CD4-positive, alpha-beta T cell treated with Interleukin-1 beta for 1 hour (primary cell): ENCODE measurements at places on chromosomes 4 and X.

DNA sequence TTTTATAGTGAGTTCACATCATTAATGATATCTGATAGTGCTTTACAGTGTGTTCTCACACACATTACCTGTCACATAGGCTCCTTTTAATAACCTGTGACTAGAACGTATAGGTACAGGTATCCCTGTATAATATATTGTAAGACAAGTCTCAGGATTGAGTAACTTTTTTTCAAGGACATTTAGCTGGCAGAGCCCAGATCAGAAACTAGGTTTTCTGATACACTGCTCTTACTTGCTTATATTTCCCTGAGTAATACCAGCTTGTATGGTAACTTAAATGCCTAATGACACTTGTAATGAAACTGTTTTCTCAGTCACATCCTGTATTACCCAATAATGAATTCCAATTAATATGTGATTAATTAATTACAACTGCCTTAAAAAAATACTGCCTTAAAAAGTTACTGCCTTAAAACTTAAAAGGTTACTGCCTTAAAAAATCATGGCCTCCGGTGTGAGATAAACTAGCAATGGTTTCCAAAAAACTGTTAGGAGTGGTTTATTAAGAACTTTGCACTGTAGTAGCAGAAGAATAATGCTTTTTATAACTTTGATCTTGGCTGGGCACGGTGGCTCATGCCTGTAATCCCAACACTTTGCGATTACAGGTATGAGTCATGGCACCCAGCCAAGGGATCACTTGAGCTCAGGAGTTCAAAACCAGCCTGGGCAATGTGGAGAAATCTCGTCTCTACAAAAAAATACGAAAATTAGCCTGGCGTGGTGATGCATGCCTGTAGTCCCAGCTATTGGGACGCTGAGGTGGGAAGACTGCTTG is 11.9 kb downstream of the COPS4 start:
- no peak for DNase-seq

DNA sequence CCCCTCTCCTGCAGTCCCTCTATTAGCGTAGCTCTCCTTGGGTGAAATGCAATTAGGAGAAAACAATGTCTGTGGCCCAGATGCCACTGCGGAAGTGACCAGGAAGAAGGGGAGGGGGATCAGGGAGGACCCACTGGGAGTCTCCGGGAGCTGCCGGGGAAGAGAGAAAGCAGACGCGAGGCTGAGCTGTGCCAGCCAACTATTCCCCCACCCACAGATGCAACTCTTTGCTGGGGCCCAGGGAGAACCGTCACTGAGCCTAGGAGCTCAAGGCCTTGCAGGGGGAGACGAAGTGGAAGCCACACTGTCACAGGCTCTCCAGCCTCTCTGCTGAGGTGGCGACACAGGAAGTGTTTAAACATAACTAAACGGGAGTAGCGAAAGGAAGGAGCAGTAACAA is 149.2 kb downstream of the BCOR start:
- no peak for DNase-seq

- no peak for DNase-seq
These were observed 466.1 kb upstream of the GRID2 start for GRCh38 chr4:91837608-91838029.

DNA sequence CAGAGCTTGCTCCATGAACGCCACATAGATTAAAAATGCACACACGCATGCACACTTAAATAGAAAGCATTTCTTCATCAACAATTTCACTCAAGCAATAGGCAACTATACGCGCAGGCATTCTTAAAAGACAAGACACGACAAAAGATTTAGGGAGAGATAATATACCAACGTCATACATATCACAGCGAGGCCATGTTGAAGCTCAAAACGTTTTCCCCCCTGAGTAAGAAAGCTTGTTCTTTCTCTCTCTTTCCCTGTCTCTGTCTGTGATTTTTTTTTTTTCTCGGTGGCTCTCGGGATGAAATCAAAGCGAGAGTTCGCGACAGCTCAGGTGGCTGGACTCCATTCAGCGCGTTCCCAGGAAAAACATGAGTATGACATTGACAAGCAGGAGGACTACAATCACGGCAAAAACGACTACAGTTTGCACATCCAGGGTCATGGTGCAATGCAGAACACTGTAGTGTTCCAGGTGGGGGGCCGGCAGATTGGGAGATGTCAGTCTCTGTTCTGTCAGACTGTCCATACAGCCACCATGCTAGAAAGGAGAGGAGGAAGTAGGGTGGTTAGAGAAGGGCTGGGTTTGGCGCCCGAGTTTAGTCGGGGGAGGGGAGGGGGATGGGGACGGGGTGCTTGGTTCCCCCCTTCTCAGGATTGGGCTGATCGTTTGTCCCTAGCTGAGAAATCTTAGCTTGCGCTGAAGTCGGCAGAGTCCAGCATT is 30.7 kb downstream of the ARHGEF9 start:
- peak; percentile 31 for DNase-seq

DNA sequence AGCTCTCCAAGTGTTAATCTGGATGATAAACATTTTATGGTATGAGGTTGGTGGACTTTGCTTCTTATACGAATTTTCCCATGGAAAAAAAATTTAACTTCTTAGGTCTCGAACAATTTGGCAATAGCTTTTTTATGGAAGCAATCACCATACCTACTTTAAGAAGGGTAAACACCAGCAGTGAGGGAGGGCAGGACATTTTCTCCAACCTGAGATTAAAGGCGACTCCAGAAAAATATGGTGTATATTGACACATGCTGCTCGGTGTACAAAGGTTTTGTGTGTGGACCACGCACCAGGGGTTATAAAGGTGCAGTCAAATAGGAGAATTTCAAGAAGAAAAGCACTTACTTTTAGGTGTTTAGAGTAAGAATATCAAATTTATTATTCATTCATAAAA is 34.2 kb upstream of the SULT1E1 start:
- no peak for DNase-seq

GRCh38 chrX:13263560-13264251 is 56.1 kb downstream of the ATXN3L start:
- no peak for DNase-seq

DNA sequence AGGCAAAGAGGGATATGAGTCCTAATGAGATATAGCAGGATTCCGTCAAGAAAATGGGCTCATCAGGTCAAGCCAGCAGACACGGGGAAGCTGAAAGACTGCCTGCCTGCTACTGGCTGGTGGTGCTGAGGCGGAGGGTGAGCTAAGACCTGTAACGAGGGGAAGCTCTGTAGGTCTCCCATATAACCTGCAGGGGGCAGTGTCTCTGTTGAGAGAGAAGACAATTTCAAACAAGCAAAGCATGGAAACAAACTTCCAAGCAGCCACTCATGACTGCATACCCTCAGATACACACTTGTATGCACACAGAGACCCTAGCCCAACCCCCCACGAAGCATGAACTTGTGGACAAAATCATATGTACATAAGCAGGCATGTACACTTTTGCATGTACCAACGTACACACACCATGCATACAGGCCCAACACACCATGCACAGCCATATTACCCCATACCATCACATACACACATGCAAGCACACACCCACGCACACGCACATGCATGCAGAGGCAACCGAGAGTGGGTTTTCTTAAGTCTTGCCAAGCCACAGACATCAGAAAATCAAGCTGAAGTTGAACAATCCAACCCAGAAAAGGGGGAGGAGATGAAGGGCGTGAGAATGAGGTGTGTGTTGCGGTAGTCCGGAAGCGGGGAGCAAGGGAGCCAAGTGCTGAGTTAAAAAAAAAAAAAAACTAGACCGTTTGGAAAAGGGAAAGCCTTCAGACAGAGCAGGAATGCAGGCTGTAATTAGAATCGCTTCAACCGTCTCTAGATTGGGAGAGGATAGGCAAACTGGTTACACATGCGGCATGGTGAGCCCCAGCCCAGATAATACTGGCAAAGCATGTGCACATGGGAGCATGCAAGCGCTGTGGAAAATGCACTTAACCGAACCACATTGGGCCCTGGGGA is 71.0 kb downstream of the PJA1 start:
- peak; percentile 19 for DNase-seq

- DNase-seq: no peak
These were observed 38.2 kb downstream of the WFS1 start for GRCh38 chr4:6307891-6308290.

GRCh38 chrX:48703642-48704481 is 7.3 kb downstream of the SUV39H1 start:
- DNase-seq: no peak

DNA sequence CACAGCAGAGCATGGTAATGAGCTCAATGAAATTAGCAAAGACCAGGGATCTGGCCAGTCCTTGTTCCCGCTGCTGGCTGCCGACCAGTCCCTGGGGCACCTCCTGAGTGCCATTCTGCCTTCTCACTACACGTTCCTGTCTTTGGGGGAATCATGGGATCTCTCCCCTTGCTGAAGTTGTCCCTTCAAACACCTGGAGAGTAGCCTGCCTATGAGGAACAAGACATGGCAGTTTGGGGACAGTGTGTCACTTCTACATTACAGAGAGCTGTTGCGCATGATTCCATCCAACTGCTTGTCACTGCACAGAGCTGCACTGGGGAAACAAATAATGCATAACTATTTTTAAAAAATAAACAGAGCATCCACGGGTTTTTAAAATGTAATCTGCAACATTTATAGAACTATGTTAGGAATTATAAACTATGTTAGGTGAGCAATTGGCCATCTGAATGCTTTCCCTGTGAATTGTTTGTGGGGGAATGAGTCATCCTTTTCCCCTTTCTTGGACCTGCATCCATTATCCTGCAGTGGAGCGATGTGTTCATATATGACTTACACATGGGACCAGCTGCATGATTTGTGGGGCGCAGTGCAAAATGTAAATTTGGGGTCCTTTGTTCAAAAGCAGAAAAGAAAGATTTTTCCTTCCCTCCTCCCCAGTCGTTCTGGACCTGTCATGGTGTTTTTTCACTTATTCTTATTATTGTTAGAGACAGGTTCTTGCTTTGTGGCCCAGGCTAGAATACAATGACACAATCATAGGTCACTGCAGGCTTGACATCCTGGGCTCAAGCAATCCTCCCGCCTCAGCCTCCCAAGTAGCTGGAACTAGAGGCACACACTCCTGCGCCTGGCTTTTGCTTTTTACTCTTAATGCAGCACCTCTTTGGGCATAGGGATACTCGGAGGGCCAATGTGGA is 115.0 kb upstream of the TBL1X start:
- no peak for DNase-seq

GRCh38 chr4:2406406-2406805 is 12.0 kb downstream of the ZFYVE28 start:
- DNase-seq: no peak
